Tibial nerve (tissue), 4 donors: ENCODE measurements at places on chromosomes 16 and 17. TPM values are rescaled to one million over a fixed set of nuclear protein-coding genes. Genes with fewer than 3 reads are reported as not detected.

The CCL3 gene
- total RNA-seq, result not detected

DNA sequence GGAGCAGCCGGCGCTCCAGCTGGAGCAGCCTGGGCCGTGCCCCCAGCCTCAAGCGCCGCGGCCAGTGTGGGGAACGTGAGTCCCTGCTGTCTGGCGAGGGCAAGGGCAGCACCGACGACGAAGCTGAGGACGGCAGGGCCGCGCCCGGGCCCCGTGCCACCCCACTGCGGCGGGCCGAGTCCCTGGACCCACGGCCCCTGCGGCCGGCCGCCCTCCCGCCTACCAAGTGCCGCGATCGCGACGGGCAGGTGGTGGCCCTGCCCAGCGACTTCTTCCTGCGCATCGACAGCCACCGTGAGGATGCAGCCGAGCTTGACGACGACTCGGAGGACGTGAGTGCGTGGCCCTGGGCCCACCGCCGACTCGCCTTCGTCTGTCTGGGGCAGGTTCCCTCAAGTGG is 16.0 kb downstream of the TPSG1 start:
- no peaks in the 10 kb centered on the region for H3K4me1 ChIP-seq
- H3K4me3 ChIP-seq, result no peak overlapping the region
- no peak for DNase-seq
- H3K27me3 ChIP-seq, result no peaks in the 10 kb centered on the region
- H3K36me3 ChIP-seq, result no peaks in the 10 kb centered on the region

- no peaks in the 10 kb centered on the region for H3K27me3 ChIP-seq
- H3K4me3 ChIP-seq, result no peak overlapping the region
- H3K36me3 ChIP-seq, result no peaks in the 10 kb centered on the region
- DNase-seq, result no peak
- H3K4me1 ChIP-seq, result no peaks in the 10 kb centered on the region
- no peak overlapping the region for H3K27ac ChIP-seq
Observed at GRCh38 chr16:81758376-81758775, 20.7 kb upstream of the PLCG2 start.

DNA sequence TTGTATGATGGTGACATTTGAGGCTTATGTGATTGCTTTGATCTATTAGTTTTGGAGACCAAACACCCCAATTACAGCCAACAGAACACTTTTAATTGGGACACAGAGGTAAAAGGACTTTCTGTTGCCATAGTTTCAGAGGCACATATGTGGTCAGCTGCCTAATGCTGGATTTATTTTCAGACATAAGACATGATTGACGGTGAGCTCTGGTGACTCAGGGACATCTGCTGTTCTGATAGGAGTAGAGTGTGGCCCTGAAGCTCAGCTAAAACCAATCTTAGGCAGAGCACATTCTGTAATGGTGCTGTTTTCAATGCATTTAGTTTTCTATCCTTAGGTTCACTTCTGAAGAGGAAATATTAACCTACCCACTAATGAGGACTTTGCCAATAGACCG is 247.1 kb downstream of the UTP18 start:
- no peaks in the 10 kb centered on the region for H3K4me1 ChIP-seq
- H3K36me3 ChIP-seq, result no peaks in the 10 kb centered on the region
- H3K4me3 ChIP-seq, result no peak overlapping the region

The SEZ6 gene
- not detected for total RNA-seq
